Left cardiac atrium (tissue), 4 donors: ENCODE measurements at places on chromosomes 6 and 20.

GRCh38 chr20:56222201-56222600 is 26.3 kb upstream of the MC3R start:
- DNase-seq, result no peak

GRCh38 chr6:1143655-1144054 is 168.2 kb upstream of the FOXQ1 start:
- DNase-seq, result no peak

GRCh38 chr6:113562248-113562647 is 294.9 kb upstream of the MARCKS start:
- DNase-seq, result no peak

- DNase-seq, result peak; percentile 36
Observed at GRCh38 chr6:14075095-14075503, 42.5 kb upstream of the CD83 start.

- DNase-seq, result no peak
Observed at GRCh38 chr20:25989196-25989595, 292.5 kb upstream of the ZNF337 start.

DNA sequence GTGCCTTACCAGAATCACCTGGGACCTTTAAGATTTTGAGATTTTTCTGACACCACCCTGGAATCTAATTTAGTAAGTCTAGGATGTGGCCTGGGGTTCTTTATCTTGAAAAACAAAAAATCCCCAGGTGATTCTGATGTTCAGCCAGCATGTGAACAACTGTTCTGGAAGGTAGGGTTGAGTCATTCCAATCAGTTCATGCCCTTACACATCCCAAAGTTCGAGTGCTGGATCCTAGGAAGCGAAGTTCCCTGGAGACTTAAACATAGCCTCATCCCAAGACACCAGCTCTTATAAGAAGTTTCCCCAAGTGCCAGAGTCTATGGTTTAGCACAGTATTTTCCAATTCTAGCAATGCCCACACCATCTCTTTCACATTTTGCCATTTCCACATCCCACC is 6.3 kb upstream of the TSHZ2 start:
- no peak for DNase-seq

- peak; percentile 81 for DNase-seq
Observed at GRCh38 chr6:21987501-21987957, 309.3 kb downstream of the PRL start.

- no peak for DNase-seq
Observed at GRCh38 chr20:50130995-50131394, 18.0 kb upstream of the UBE2V1 start.

DNA sequence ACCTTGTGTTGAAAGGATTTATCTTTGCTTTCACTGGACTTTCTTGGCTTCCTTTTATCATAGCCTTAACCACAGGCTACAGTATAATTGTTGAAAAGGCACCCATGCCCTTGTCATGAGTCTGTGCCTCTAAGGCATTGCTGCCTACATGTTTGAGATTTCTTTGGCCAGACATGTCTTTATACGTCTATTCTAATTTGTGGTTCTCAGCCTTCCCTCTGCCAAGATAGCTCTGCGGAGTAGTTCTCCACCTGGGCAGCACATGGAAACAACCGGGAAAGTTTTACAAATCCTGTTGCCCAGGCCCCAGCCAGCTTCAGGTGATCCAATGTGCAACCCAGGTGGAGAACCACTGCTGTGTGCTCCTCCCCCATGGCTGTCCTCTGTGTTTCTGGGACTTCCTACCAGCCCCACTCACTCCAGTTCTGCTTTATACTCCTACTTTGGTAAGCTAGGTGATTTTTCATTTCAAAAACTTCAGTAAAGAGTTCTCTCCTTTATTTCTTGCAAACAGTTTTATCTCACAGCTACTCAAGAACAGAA is 159.6 kb upstream of the MYLIP start:
- no peak for DNase-seq

- peak; percentile 32 for DNase-seq
Observed at GRCh38 chr20:4961746-4962145, 39.6 kb downstream of the SLC23A2 start.

GRCh38 chr20:34062570-34063482 is 49.2 kb downstream of the EIF2S2 start:
- DNase-seq, result no peak

GRCh38 chr6:2823104-2823850 is 18.4 kb downstream of the SERPINB1 start:
- no peak for DNase-seq

DNA sequence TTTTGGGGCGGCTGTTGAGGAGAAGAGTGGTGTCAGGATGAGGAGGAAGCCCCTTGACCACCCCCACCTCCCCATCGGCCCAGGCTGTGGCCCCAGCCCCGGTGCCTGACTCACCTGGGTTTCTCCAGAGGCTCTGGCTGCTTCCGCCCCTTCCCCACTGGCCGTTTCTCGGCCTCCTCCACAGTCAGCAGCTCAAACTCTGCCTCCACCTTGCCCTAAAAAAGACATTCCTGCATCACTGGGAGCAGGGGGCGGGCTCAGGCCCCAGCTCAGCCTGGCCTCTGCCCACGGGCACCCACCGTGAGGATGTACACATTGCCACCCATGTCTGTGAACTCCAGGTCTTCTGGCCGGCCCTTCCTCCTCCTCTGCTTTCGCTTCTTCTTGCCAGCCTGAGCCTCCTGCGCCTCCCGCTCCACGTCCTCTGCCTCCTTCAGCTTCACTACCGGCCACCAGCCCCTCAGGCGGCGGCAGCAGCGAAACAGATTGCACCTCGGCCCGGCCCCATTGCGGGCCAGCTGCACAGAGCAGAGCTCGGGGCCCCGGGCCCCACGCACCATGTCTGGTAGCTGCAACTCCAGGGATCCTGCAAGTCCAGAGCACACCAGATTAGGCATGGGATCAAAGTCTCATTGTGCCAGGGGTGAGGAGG is 17.3 kb downstream of the ERGIC3 start:
- no peak for DNase-seq

DNA sequence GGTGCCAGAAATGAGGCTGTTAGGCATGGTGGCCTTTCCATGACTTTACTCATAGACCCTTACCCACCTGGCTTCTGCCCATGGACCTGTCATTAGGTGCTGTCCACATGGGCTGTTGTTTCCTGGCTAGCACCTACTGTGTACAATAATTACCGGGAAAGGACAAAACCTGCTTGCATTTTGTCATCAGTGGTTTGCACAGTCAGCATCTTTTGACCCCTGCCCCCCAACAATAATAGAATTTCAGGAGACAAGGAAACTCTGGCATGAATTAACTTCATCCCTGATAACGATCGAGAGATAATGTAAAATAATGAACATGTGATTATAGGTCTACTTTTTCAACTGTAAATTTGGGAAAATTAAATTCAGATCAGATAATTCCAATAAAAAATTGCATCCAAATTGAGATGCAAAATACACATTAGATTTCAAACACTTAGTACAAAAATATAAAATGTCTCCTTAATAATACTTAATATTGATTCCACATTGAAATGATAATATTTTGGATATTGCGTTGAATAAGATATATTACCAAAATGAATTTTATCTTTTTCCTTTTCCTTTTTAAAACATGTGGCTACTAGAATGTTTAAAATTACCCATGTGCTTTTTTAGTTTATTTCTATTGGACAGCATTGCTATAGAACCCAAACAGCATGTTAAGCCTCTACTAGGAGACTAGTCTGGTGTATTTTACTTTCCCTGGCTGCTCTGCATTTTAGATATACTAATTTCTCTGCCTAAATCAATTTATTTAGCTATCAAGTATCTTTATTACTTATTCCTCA is 12.4 kb downstream of the ANKRD66 start:
- DNase-seq, result no peak

- DNase-seq, result no peak
Observed at GRCh38 chr6:27474672-27475071, 1.8 kb upstream of the ZNF184 start.

- no peak for DNase-seq
Observed at GRCh38 chr20:25194333-25194972, 1.1 kb upstream of the ENTPD6 start.

GRCh38 chr6:165770397-165771082 is 107.5 kb upstream of the PDE10A start:
- no peak for DNase-seq

GRCh38 chr6:11672256-11672655 is 106.3 kb downstream of the ADTRP start:
- no peak for DNase-seq

DNA sequence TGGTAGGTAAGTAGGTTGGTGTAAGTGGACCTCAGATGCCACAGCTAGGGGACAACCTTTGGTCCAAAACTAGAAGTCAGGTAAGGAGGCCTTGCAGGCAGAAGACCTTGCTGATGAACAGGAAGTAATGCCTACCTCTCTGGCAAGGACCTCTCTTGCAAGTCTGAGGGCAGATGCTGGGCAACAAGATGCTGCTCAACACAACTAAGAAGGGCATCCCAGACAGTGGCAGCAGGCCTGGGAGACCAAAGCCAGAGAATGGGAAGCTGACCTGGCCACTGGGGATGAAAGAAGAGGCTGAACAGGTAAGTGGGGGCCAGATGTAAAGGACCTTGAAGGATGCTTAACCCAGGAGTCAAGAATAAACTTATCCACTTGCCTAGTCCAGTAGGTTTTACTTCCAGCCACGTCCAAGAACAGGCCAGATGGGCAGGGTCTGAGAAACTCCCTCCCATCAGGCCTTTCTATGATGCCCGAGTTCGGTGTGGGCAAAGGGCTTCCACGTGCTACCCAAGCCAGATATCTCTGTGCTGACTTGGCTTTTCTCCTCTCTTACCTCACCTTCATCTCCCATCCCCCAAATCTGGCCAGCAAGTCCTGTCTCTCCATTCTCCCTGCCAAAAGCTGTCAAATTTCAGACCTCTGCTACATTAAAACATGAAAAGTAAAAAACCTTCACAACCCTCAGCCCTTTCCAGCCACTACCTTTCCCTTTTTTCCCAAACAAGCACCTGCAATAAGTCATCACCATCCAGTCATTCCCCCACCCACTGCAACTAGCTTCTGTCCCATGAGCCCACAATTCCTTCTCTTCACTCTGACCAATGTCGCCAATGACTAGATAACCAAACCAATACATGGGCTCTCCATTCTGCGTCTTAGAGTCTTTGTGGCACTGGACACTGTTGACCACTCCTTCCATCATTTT is 11.5 kb upstream of the PLCG1 start:
- no peak for DNase-seq

- DNase-seq, result no peak
Observed at GRCh38 chr6:89729818-89730217, 89.8 kb downstream of the MDN1 start.

DNA sequence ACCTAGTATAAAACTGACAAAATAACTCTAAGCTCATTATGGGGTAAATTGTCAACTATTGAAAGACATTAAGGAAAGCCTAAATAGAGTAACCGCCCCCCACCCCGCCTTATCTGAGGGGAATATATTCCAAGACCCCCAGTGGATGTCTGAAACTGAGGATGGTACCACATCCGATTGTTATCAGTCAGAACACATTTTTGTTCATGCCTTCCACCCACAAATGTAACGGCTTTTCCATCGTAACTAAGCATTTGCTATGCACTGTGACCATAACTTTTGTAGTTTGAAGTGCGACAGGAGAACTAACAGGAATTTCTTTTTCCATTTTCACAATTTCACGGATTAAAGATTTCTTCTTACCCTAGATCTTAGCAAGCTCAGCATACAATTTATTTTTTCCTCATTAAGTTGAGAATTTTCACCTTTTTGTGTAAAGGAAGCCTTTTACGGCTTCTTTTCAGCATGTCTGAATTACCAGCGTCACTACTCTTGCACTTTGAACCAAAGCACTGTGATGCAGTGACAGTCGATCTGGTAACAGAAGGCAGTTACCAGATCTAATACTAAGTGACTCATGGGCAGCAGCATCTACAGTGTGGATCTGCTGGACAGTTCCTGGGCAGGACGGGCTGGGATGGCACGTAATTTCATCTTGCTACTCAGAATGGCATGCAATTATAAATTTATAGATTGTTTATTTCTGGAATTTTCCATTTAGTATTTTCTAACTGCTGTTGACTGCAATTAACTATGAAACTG is 11.8 kb downstream of the CFAP61 start:
- no peak for DNase-seq

DNA sequence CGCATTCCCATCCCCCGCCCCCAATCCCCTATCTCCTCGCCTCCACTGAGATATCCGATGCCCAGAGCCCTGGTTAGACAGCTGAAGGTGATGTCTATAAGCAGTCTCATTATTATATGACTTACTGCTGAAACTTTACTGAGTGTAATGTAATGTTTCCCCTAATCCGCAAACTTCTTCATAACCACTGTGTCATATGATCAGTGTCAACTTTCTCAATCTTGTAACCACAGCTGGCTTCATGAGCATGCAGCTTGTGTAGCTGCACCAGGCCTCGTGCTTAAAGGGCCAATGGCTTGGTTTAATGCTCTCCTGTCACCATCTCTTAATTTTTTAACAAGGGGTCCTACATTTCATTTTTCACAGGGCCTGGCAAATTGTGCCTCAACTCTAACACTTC is 8.1 kb downstream of the ASIP start:
- DNase-seq, result no peak

GRCh38 chr6:114158838-114159694 is 183.8 kb downstream of the HS3ST5 start:
- no peak for DNase-seq

- DNase-seq, result no peak
Observed at GRCh38 chr6:149140137-149140909, 177.2 kb upstream of the TAB2 start.

DNA sequence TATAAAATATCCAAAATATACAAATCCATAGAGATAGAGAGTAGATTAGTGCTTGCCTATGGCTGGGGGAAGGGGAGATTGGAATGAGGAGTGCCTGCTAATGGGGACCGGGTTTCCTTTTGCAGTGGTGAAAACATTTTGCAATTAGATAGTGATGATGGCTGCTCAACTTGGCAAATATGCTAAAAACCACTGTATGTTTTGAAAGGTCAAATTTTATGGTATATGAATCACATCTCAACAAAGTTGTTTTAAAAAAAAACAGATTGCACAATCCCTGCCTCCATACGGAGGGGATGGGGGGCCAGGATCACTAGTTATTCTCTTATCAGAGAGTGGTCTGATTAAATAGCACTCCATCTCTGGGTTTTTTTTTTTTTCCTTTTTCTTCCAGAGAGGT is 76.9 kb upstream of the RIPOR2 start:
- no peak for DNase-seq

- DNase-seq, result no peak
Observed at GRCh38 chr6:144753023-144753705, 468.0 kb downstream of the UTRN start.

- DNase-seq, result no peak
Observed at GRCh38 chr20:24737212-24737850, 211.7 kb upstream of the CST7 start.

GRCh38 chr6:18121580-18122127 is 823 bp downstream of the NHLRC1 start:
- no peak for DNase-seq

- no peak for DNase-seq
Observed at GRCh38 chr6:121880831-121881230, 445.4 kb downstream of the GJA1 start.

- no peak for DNase-seq
Observed at GRCh38 chr6:50850223-50851048, 31.8 kb downstream of the TFAP2B start.

- no peak for DNase-seq
Observed at GRCh38 chr6:89120371-89120770, 2.5 kb upstream of the SRSF12 start.
